ENCODE measurements at places on chromosomes 2 and 18.

GRCh38 chr2:196551014-196551413 is 88.5 kb upstream of the CCDC150 start:
- no peak for DNase-seq

DNA sequence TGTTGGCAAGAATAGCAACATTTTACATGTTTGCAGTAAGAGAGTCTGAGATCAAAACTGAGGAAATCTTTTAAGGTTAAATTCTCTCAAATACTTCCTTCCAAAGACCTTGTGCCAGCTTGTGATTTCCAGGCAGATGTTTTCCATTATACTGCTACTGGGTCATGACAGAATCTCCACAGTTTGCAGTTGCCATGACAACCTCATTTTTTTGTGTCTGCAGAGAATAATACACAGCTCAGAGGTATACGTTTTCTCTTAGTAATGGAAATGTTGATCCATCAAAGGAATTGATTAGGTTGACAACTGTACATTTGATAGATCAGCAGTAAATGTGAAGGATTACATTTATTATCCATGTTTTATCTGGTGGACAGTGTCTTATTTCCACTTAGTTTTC is 29.1 kb upstream of the CSRNP3 start:
- no peak for DNase-seq

DNA sequence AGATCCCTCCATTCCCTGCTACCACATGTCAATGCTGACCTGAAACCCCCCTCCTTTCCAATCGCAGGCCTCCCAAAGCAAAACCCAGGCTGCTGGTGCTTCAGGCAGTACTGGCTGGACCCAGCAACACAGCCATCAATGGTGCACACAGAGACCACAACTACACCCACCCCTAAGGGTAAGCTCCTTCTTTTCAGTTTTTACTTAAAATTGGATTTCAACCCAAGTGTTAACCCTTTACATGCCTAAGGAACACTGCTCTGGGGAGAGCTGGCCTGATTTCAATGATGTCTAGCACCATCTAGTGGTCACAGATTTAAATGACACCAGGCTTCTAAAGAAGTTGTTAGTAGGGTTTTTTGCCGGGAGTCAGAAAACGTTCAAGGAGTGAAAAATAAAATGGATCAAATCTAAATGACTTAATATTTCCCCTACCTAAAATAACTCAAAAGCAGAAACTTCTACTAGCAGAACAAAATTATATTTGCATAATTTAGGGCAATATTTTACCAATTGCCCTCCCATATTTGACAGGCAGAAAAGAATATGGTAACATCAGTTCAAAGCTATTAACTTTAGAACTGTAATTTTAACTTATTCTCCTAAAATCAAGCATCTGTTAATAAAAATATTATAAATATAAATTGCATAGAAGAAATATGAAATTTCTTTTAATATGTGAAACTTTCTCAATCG is 24.6 kb downstream of the FECH start:
- peak; percentile 48 for DNase-seq

GRCh38 chr2:173355866-173356508 is 1.3 kb downstream of the CDCA7 start:
- no peak for DNase-seq

DNA sequence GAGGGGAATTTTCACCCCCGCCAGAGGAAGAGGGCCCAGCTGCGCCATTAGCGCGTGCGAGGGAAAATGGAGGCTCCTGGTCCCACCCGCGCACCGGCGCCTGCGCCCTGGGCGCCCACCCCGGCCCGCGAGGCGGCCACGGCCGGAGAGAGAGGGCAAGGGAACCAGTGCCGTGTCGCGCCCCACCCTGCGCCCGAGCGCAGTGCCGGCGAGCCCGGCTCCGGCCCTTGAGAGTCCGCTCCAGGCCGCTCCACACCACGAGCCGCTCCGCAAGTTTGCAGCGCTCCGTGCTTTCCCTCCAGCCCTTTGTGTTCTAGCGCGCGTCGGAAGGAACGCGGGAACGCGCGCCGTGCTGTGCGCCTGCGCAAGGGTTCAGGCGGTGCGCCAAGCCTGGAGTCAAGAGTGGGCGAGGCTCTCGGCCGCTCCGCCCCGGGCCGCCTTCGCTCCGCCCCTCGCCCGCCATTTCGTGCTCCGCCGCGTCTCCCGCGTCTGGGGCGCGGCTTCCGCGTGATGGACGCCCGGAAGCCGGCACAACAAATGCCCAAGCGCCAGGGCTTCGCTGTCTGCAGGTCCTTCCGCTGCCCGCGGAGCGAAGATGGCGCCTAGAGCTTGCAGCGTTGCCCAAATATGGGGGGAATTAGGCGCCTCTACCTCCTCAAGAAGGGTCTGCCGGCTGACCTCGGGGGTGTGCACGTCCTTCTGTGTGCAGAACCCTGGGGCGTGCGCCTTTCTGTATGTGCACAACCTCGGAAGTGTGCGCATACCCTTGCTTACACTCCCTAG is 46.1 kb upstream of the PTMA start:
- peak; percentile 98 for DNase-seq

DNA sequence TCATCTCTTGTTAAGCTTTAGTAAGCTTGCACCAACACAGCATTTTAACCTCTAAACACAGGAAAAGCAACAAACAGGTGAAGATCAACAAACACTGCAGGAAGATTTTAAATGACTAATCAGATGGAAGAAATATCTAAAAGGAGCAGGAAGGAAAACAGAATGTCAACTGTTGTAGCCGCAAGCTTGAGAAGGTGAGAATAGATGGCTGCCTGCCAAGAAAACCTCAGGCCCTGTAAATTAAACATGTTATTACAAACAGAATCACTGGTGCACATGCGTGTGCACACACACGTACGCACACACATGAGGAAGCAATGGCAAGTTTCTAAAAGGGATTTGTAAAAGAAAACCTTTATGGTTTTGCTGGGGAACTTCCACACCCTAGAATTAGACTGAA is 257.8 kb upstream of the GALNT5 start:
- DNase-seq: no peak

DNA sequence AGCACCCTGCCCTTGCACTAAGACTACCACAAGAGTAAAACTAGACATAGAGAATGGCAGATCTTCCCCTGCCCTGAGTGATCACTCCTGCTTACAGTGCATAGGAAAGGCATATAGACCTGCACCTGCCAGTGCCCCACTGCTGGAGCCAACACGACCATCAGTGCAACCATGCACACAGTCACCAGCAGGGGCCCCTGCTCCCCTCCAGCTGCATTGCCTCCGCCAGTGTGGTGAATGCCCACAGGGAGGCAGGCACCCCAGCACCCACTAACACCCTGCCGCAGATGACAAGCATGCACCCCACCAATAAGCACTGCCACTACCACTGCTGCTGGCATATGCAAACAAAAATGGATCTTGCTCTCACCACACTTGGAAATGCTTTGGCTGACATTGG is 478.8 kb downstream of the ADCYAP1 start:
- DNase-seq: no peak

- no peak for DNase-seq
Observed at GRCh38 chr2:21814588-21815149, 690.9 kb downstream of the TDRD15 start.

DNA sequence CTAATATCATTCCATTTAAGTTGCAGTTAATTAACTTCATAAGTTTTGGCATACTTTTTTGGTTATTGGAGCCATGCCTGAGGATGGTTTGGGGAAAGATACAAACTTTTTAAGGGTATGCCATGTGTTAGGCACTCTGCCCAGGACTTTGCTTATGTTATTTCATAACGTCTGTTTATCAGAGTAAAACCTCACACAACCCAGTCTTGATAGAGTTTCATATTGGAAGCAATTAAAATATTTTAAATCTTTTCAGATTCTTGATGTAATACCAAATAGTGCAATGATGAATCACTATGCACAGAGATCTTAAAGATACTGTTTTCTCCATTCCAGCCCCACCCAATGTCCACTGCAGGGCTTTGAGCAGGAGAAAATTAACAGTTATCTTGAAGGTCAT is 529.1 kb upstream of the HNMT start:
- DNase-seq: no peak

- DNase-seq: no peak
Observed at GRCh38 chr2:224178056-224178455, 139.0 kb upstream of the SERPINE2 start.

- no peak for DNase-seq
Observed at GRCh38 chr2:233935426-233935825, 18.3 kb downstream of the TRPM8 start.

GRCh38 chr2:182247831-182248230 is 179.0 kb downstream of the PDE1A start:
- no peak for DNase-seq

GRCh38 chr2:212949786-212950185 is 201.6 kb downstream of the IKZF2 start:
- DNase-seq: no peak

DNA sequence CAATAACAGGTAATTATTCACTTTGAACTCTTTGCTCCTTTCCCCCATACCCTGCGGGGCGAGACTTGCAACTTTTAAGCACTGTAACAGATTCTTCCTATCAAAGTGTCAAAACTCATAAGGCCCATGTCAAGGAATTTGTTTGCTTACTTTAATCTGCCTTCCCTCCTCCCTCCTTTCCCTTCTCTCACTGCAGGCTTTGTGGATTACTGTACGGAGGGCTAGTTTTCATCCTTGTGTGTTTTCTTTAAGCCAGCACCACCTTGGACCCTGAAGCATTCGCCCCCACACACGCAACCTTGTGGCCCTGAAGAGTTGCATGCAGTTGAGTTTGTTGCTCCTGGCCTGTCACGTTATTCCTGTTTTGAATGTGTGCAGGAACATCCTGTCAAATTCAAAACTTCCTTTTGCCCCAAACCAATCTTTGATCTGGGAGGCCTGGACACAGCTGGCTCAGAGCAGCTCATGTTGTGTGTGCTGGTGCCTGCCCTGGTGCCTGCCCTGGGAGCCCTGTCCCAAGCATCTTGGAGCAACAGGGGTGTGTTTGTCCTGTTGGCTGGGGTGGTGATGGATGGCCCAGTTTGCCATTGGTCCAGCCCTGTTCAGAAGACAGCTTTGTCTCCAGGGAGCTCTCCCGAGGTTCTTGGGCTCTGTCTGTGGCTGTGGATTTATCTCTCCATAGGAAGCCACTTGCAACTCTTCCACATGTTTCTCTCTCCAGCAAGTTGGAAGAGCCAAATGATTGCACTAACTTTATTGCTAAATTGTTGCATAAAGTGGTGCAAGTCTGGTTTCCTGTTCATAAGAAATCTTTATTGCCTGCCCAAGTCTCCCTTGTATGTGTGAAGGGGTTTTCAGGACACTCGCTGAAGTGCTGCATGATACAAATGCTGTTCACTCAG is 199.6 kb downstream of the VAPA start:
- peak; percentile 82 for DNase-seq

All from CD14-positive monocyte (primary cell).